SHP77 (cell line): ENCODE measurements at places on chromosomes 1 and 21.
A peak's percentile ranks its signal among the peaks of the same experiment; 100 is the strongest.

GRCh38 chr1:235758931-235759330 is 107.8 kb downstream of the LYST start:
- peak; percentile 87 for DNase-seq

- DNase-seq: no peak
Measured at GRCh38 chr1:96388421-96389310, 332.9 kb upstream of the PTBP2 start.

GRCh38 chr1:115229016-115229415 is 109.0 kb downstream of the NGF start:
- DNase-seq: no peak

DNA sequence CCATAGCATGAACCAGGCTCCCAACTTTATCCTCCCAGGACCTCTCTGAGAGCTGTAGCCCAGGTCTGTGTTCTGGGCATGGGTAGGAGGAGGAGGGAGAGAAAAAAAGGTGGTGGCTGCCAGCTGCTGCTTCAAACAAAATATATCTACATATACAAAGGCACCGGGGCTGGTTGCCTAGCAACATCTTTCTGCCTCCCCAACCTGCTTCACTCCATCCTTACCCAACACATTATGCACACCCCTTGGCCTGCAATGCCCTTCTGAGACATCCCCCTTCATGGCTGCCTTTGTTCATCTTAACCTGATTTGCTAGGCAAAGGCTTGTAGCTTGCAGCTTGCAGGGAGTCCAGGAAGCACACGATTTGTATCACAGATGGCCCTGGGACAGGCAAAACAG is 27.2 kb upstream of the ATP1A1 start:
- DNase-seq: peak; percentile 60

DNA sequence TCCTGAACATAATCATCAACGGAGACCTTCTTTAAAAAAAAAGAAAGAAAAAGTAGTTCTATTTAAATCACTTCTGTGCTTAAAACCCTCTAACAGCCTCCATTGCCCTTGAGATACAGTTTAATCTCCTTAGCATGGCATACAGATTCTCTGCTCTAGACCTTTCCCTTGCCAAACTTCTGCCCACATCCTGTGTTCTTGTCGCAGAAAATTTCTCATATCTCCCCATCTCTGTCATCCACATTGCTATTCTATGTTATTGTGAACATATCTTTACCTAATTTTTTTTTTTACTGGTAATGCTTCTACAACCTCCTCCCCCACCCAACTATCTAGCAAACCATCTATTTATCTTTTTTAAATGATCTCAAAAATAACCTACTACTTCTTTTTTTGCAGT is 135.7 kb upstream of the PROX1 start:
- no peak for DNase-seq

- no peak for DNase-seq
Measured at GRCh38 chr1:48882020-48882419, 105.3 kb upstream of the BEND5 start.

DNA sequence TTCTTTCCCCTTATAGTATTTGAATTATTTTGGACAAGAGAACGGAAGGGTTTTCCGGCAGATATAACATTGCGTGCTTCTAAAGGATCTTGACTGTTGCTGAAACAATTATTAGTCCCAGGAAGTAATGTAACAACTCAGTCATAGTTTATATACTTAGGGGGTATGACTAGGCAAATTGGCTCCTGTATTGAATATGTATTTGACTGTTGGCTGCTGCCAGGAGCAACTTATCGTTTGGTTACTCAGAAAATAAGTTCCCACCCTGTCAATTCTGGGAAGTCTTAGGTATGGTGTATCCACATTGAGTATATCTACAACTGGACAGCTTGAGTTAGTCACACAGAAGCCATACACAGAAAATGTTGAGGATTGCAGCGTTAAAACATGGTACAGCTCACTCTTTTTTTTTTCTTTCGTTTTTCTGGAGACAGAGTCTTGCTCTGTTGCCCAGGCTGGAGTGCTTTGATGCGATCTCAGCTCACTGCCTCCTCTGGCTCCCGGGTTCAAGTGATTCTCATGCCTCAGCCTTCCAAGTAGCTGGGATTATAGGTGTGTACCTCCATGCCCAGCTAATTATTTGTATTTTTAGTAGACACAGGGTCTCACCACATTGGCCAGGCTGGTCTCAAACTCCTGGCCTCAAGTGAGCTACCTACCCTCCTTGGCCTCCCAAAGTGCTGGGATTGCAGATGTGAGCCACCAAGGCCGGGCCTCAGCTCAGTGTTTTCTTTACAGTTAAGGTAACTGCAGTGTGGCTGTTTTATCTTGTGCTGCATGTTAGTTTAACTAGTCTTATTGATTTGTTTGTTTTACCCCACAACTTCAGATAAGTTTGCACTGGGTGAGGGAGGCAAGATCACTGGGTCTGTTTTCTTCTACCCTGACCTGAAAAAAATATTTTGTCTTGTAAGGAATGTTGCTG is 10.2 kb downstream of the SMAP2 start:
- DNase-seq: no peak

DNA sequence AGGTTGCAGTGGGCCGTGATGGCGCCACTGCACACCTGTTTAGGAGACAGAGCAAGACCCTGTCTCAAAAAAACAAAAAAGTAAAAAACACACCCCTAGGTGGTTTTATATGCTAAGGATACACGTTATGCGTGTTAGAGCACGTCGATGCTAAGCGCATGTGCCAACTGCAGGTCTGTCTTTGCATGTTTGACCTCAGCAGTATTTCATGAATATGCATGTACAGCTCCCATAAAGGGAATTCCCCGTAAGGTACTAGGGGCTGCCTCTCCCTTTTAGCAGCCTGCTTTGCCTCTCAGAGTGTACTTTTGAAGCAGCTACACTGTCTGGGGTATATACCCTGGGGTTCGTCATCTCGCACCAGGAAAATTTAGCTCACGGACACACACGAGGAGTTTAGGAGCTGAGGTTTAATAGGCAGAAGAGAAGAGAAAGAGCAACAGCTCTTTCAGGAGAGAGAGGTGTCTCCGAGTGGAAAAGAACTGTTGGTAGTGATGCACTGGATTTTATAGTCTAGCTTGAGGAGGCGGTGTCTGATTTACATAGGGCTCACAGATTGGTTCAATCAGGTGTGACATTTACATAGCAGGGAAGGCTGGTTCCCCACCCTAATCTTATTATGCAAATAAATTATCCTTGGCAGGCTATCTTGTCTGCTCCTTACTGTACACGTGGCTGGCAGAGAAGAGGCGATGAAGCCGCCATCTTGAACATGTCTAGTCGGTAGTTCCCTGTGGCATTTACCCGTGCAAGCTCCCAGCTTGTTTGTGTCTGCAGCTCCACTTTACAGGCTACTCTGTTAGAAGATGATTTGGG is 4.2 kb upstream of the OTUD3 start:
- DNase-seq: no peak

DNA sequence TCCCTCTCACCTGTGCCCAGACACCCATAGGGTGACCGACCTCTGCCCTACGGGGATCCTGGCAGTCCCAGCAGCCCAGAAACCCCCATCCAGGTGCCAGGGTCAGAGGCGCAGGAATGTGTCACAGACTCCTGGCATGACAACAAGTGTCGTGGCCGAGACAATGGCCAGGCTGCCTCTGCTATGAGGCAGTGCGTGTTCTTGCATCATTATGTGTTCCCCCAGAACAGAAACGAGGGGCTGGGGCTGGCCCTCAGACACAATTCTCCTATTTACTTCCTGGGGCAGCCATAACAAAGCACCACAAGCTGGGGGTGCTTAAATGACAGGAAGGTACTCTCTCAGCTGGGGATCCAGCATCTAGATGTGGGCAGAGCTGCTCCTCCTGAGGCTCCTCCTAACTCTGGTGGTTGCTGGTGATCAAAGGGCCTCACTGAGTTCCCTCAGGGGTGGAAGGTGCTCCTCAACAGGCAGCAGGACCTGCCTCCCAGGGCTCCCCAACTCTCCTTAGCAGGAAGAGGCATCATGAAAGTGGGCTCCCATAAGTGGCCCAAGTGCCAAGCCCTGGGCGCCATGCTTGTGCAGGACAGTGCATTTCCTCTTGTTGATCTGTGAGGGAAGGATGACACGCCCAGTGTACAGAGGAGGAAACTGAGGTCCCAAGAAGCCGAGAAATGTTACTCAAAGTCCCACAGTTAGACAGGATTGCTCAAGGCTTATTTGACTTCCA is 24.2 kb upstream of the BACE2 start:
- DNase-seq: no peak

DNA sequence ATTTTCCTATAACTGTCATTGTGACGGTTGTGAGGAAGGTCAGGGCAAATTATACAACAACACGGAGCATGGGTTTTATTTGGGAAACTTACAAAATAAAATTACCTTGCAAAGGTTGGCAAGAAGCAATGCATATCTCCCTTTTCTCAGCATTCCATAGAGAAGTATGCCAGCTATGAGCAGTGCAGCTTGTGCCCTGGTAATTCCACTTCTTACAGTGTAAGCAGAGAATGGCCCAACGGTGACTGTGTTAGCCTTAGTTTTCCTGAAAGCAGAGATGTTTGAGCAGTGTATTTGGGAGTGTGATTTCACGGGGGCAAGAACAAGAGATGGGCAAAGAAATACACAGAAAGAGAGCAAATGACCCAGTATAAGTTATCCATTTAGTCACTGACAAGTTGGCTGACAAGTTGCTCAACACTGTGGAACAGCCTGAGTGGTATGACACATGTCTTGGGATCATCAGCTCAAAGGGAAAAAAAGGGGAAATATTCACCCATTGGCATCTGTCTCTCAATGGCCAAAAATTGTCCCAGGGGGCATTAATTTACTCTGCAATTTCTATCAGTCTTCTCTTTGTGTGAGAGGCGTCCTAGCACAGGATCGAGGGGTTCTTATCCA is 210.9 kb upstream of the NRIP1 start:
- DNase-seq: no peak

DNA sequence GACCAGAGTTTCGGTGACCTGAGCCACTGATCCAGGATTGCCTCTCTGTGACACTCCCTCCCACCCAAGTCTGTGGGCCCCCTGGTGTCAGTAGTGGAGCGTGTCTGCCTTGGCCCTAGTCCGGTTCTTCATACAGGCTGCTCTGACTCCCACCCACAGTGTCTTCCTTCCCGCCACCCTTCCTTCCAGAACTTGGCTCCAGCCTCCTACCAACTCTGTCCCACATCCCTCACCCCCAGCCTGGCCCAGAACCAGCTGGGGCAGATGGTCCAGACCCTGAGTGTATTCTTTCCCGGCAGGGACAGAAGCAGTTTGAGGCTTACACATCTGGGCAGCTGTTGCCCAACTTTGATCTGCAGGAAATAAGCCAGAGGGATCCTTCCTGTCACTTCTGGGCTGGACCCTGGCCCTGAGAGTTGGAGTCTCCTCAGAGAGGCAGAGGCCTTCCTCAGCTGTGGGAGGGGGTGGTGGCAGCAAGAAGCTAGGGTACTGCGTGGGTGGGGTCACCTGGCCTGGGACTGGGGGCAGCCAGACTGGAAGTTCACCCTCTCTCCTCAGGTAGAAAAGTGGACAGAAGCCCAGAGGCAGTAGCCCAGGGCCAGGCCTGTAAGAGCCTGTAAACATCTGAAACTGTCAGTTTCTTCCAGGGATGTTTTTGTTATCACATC is 43.1 kb upstream of the EPS8L3 start:
- no peak for DNase-seq

DNA sequence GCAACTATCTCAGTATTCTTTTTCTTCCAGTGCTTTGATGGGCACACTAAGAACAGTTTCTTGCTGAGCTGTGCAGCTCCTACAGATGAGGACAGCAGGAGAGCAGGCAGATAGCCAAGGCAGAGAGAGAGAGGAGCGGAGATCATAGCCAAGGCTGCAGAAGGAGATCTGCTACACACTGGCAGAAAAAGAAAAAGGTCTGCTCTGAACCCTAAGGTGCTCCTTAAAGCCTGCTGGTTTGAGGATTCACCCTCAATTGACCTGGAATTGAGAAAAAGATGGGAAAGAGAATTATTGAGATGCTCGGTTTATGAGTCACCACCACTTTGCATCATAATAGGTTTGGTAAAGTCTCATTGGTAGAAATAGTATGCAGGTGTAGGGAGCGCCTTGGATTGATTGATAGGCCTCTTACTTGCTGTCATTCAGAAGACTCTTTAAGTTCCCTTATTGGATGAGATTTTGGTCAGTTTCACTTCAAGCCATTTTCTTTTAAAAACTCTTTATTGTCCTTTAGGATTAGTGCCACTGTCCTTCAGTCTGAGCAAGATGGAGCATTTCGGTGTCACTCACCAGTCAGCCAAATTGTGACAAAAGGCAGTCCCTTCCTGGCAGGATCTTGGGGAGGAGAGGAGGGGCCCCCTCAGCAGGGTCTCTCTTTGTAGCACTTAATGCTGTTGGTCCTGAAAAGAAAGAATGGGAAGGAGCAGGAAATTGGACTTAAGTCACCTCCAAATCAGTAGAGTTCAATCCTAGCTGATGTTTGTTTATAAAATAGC is 685.0 kb downstream of the ADGRL2 start:
- no peak for DNase-seq

DNA sequence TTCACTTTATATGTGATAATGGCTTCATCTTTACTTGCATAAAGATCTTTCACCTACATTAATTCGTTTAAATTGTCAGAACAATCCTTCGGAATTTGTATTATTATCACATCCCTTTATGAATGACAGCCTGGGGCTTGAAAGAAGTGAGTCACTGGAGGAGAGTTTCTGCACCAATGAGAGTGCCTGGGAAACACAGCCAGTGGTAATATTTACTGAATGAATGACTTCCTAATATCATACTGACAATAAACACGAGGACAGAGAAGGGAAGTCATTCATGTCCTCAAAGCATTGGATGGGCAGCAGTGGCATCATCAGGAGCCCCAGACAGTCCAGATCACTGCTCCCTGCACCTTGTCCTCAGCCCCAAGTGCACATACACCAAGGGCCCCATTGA is 40.7 kb upstream of the PDE4B start:
- DNase-seq: no peak

GRCh38 chr1:31877544-31877943 is 60.6 kb downstream of the PTP4A2 start:
- DNase-seq: no peak

DNA sequence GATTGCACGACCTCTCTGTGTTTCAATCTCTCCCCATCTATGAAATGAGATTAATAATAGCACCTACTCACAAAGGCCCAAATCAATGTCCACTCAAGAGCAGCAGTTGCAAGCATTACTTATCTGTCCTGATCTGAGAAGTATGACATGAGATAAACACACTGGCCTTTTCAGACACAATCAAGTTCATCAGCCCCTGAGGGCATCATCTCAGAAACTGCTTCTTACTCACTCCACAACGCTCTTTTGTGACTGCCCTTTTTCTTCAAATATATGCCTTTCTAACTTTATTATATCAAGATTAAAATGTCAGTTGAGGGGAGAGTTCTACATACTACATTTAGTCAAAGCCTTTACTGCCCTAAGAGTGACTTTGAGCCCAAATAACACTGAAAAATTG is 371.9 kb upstream of the SPAG17 start:
- no peak for DNase-seq

- DNase-seq: no peak
Measured at GRCh38 chr1:63813829-63814277, 40.0 kb downstream of the ROR1 start.

- DNase-seq: no peak
Measured at GRCh38 chr1:43533584-43533983, 2.9 kb downstream of the PTPRF start.

DNA sequence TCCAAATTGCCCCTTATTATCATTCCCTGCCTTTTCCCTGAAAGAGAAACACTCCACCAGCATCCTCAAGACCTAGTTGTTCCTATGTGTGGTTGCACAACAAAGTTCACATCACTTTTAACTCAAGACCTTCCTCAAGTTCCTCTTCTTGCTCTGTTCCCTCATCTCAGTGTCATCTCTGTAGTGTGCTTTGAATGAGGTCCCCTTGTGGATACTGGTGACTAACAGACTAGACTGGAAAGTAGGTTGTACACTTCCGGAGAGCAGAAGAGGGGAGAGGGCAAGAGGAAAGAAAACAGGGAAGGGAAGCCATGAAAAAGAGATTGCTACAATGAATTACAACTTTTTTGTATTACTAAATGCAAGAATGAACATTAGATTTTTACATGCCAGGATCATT is 853.8 kb downstream of the USP25 start:
- DNase-seq: no peak
